CD4-positive, alpha-beta T cell treated with Interleukin-1 beta for 1 hour (primary cell): ENCODE measurements at places on chromosomes 2 and 18.

DNA sequence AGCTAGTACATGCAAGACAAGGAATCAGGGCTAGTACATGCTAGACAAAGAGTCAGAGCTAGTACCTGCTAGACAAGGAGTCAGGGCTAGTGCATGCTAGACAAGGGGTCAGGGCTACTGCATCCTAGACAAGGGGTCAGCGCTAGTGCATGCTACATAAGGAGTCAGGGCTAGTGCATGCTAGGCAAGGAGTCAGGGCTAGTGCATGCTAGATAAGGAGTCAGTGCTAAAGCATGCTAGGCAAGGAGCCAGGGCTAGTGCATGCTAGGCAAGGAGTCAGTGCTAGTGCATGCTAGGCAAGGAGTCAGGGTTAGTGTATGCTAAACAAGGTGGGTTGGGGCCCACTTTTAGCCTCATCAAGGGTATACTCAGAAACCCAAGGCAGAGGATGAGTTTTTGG is 90.1 kb upstream of the FAM136A start:
- no peak for DNase-seq

DNA sequence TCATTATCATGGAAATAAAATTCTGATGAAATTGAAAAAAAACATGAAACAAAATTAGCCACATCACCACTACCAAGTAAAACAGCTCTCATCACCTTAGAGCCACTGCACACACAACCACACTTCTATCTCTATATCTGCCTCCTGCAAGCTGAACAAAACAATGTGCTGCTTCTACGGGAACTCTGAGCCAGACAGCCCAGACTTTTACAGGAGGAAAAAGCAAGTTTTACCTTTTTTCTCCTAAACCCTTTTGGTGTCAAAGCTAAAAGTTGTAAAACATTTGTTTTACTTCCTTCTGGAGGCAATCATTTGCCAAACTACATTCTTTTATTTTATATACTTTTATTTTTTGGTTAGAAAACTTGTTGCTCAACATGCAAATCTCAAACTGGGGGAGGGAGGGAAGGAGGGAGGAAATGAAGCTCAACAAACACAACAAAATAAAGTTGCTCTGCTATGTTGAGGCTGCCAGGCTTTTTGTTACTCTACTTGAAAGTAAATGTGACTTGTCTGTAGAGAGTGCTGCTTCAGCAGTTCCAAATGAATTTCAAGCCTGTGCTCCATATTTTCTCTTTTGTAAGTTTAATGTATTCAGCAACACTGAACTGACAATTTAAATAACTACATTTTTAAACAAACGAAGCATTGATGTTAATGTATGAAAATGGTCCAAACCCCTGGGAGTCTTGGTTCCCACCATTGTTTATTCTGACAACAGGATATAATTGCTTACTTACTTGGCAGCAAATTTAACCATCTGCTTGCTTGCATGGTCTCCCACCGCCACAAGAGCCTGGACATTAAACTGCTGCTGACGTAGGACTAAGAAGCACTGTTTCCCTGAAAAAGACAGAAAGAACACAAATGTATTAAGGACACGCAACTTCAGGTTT is 24.5 kb downstream of the DARS1 start:
- no peak for DNase-seq

GRCh38 chr18:77529492-77530176 is 280.0 kb downstream of the GALR1 start:
- DNase-seq: no peak

GRCh38 chr2:96636551-96637171 is 1.5 kb downstream of the KANSL3 start:
- DNase-seq: no peak

- DNase-seq: peak; percentile 48
These were observed 26.0 kb downstream of the DGKD start for GRCh38 chr2:233380132-233380895.
